ENCODE measurements at places on chromosomes 13 and 19. TPM values are rescaled to one million over a fixed set of nuclear protein-coding genes. Genes with fewer than 3 reads are reported as not detected.

PSG11 gene
- total RNA-seq: not detected

GFY gene
- not detected for total RNA-seq

PCSK4 gene
- total RNA-seq: 24.0 TPM

PRKCG gene
- 19.3 TPM for total RNA-seq

PPP1R12C gene
- total RNA-seq: 111 TPM

OR4F17 gene
- not detected for total RNA-seq

FGF21 gene
- total RNA-seq: not detected

PINLYP gene
- total RNA-seq: 14.5 TPM
